Pancreas (tissue), 10 donors: ENCODE measurements at places on chromosomes 7 and 10. TPM values are rescaled to one million over a fixed set of nuclear protein-coding genes. Genes with fewer than 3 reads are reported as not detected.

Gene PDGFA
- total RNA-seq = 98.3 TPM

Gene BMPER
- total RNA-seq = 1.6 TPM

Gene C10orf53
- not detected for total RNA-seq

Gene CACNB2
- total RNA-seq = 7.0 TPM

Gene PRKG1
- 3.9 TPM for total RNA-seq

Gene CFAP69
- total RNA-seq = 3.7 TPM

Gene NXPH1
- not detected for total RNA-seq

Gene CRTAC1
- 0.93 TPM for total RNA-seq

Gene SLC26A4
- 0.79 TPM for total RNA-seq

Gene PON1
- 0.64 TPM for total RNA-seq

Gene MRLN
- 1.3 TPM for total RNA-seq

Gene MORN4
- total RNA-seq = 4.4 TPM

Gene MYOZ1
- total RNA-seq = 0.21 TPM

Gene WIPF3
- total RNA-seq = 1.5 TPM

Gene GRM3
- total RNA-seq = not detected

Gene ARHGAP19
- 2.1 TPM for total RNA-seq

Gene HOXA10
- 0.18 TPM for total RNA-seq

Gene STK31
- total RNA-seq = 0.81 TPM

Gene AGMO
- 0.25 TPM for total RNA-seq

Gene ZPBP
- not detected for total RNA-seq

Gene RAMP3
- 7.5 TPM for total RNA-seq
